ENCODE measurements at places on chromosomes 1 and 21.
A peak's percentile ranks its signal among the peaks of the same experiment; 100 is the strongest.

GRCh38 chr1:38616846-38617245 lies 242.7 kb downstream of the RRAGC start:
- no peak for DNase-seq

DNA sequence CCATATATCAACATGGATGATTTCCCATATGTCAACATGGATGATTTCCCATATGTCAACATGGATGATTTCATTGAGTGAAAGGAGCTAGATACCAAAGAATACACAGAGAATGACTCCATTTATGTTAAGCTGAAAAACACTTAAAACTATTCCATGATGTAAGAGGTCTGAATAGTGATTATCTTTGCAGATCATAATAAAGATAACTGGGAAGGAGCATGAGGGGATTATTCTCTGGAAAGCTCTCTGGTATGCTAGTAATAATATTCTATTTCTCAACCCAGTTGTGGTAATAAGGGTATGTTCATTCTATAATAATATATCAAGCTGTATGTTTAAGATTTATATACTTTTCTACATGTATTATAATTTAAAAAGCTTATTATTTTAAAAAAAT lies 14.1 kb downstream of the SYNJ1 start:
- DNase-seq, result no peak

- no peak for DNase-seq
Measured at GRCh38 chr1:173411835-173412742, 65.0 kb upstream of the PRDX6 start.

DNA sequence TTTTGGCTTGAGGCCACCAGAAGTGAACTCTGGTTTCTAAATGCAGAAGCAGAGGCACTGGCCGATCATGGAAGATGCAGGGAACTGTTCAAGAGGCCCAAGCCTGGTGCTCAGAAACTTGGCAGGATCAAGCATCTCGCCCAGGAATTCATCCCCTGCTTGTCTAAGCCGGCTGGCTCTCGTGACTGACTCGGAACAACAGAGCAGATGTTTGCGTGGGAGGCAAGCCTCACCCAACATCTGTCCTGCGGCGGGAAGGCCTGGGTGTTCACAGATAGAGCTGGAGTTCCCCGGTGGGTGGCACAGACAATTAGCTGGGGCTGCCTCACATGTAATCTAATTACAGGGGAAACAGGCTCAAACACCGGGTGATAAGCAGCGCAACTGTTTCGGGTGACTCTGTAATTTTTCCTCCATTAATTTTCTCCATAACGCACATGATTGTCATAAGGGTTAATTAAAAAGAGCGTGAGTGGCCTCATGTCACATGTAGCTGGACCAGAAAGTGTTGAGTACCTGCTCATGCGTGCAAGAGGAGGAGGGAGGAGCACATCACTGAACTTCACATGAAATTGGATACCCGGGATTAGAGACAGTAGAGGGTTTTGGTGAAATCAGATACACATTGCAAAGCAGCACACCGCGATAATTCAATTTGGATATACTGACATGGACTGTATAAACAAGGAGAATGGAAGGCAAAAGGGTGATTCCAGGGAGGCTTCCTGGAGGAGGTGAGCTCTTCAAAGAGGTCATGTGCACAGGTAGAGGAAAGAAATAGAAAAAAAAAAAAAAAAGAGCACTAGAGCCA lies 180.0 kb downstream of the ETS2 start:
- peak; percentile 91 for DNase-seq

DNA sequence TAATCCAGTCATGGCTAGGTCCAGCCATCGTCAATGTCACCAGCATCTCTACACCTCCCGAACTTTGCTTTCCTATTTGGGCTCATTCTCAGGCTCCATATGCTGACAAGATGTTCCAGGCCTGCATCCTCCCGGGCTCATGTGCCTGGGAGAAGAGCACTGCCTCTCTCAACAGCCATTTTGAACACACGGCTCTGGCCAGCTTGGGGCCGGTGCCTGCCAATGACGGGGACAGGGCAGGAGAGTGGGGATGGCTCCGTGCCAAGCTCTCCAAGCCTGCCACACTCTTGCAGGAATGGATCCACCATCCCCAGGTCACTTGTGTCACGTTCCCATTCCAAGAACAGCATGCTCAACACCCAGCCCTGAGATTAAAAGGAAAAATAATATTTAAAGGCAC lies 61.4 kb upstream of the PAX7 start:
- no peak for DNase-seq

DNA sequence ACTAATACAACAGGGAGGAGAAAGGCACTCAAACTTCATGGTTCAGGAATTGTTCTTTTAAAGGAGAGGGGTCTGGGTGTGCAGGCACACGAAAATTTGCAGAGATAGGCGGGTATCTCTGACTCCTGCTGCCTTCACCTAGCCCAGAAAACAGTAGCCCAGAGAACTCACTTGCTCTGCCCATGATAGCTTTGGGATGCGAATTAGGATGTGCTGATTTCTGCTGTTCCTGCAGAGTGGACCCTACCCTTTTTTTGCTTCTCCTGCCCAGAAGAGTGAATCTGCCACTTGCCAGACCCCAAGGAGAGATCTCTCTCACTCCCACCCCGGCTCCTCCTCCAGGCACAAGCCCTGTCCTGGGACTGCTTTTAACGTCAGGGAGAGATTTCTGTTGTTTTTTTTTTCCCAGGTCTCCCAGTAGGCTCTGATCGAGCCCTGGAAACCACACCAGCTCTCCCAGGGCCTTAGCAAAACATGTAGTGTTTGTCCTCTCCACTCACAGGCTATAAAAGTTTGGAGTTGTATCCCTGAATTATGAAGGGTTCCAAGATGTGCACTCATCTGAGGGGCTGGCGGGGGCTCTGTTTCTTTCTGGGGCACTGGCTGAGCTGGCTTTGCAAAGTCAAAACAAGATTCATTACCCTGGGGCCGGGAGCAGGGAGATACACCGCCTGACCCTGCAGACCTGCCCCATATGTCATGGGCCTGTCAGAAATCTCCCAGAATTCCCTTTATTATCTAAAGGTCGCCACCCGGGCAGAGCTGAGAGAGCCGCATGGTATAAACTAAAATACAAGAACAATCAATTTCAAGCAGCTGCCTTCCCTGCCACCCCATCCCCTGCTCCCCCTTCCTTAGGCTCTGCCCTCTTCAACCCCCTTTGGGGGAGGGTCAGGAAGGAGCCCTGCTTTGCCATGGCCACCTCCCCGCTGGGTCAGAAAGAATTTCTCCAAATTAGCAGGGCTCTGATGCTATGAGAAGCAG lies 17.9 kb downstream of the PLXNA2 start:
- no peak for DNase-seq

- DNase-seq, result no peak
Measured at GRCh38 chr1:106380772-106381171, 675.7 kb upstream of the PRMT6 start.

- peak; percentile 53 for DNase-seq
Measured at GRCh38 chr1:37676281-37677142, 15.8 kb upstream of the CDCA8 start.

- no peak for DNase-seq
Measured at GRCh38 chr1:74396462-74396861, 115.9 kb downstream of the LRRC53 start.

DNA sequence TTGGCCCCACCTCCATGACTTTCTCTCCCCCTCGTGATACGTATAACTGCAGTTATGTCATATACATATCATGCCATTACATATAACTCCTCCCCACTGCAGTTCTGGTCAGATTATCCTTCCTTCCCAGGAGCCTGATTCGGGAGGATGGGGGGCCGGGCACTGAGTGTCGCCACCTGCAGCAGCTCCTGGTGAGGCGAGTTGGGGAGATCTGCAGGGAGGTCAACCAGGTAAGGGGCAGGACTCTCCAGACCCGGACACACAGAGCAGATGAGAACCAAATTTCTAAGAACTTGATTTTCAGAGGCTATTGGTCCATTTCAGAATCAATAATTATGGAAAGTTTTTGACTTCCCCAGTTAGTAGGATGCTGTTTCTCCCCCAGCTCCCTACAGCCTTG lies 19.5 kb downstream of the HYI start:
- no peak for DNase-seq

- no peak for DNase-seq
Measured at GRCh38 chr21:17819877-17820229, 697 bp upstream of the C21orf91 start.

GRCh38 chr1:89974696-89975470 lies 20.0 kb upstream of the ZNF326 start:
- DNase-seq, result no peak

DNA sequence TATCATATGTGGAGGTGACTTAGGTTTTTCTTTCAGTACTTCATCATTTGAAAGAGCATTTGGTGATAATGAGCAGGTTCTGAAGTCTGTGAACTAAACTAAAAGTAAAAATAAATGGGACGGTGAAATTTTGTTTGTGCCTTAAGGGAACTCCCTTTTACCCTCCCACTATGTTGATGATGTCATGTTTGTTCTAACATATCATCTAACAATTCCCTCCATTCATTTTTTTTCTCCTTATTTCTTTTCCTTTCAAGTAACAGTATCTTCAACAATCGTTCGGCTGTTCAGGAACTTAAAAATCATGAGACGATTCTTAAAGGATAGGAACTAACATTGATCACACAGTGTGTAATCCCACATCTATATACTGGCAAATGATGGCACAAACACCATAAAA lies 30.0 kb upstream of the IRF2BP2 start:
- DNase-seq, result no peak

- peak; percentile 3 for DNase-seq
Measured at GRCh38 chr1:13864760-13865159, 164.8 kb downstream of the PRDM2 start.

GRCh38 chr1:168719306-168720111 lies 9.5 kb downstream of the DPT start:
- DNase-seq, result no peak

DNA sequence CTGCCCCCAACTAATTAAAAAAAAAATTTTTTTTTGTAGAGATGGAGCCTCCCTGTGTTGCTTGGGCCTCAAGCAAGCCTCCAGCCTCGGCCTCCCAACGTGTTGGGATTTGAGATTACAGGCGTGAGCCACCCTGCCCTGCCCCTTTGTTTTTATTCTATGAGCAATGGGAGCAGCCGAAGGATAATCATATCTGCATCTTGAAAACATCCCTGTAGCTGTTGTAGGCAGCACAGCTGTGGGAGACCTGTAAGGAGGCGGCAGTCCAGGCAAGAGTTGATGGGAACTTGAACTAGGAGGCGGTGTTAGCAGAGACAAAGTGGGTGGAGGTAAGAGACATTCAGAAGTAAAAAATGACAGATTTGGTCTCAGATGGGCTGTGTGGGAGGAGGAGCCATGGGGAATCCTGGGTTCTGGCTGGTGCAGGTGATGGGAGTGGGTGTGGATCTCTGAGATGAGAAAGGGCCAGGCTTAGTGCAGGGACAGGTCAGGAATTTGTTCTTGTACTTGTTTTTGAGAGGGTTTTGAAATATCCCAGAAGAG lies 31.3 kb downstream of the STUM start:
- DNase-seq, result no peak

DNA sequence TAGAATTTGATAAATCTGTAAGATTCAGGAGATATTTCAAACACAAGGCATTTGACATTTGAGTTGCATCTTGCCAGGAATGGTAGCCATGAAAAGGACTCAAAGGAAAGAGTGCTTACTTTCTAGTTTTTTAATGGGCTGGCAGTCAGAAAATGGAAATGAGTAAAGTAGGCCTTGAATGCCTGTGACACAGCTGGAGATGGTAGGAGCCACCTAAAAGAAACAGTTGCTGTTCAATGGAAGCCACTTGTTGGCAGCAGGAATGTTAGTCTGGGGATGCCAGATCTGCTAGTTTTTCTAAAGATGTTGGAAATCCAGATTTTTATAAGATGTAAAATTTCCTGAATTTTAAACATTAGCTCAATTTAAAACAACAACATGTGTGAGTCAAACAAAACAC lies 43.6 kb downstream of the CACHD1 start:
- DNase-seq, result no peak

DNA sequence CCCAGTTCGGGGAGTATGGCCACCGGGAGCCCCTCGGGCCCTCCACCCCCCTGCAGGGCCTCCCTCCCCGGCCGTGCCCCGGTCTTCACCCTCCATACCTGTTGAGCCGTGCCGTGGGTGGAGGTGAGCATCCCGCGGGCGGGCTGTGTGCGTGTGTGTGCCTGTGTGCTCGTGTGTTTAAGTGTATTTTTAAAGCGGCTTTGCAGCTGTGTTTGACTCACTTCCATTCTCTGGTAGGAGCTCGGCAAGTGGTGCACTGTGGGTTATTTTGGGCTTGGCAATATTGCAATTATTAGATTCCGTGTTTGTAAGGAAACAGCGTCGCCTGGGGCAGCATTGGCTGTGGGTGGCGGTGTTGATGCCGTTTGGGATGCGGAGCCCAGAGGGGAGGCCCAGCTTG lies 20.3 kb upstream of the PLCH2 start:
- DNase-seq, result no peak

DNA sequence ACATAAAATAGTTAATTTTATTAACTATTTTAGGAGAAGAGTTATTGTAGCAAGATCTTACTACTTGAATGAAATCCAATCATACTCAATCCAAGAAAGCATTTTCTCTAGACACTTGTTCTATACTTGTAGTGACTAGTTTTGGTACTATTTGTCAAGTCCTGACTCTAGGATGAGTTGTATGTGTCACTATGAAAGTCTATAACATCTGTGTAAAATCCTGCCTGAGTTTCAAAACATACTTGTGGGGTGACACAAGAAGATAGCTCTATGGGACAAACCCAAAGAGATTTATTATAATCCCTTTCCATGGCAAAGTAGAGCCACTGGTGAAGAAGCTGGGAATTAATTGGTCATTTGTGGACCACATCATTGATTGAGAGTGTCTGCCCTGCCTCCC lies 1042.2 kb upstream of the ADGRL4 start:
- DNase-seq, result no peak

GRCh38 chr1:7941437-7941793 lies 776 bp upstream of the TNFRSF9 start:
- DNase-seq, result no peak

GRCh38 chr21:42346866-42347600 lies 3.8 kb downstream of the TFF2 start:
- no peak for DNase-seq

DNA sequence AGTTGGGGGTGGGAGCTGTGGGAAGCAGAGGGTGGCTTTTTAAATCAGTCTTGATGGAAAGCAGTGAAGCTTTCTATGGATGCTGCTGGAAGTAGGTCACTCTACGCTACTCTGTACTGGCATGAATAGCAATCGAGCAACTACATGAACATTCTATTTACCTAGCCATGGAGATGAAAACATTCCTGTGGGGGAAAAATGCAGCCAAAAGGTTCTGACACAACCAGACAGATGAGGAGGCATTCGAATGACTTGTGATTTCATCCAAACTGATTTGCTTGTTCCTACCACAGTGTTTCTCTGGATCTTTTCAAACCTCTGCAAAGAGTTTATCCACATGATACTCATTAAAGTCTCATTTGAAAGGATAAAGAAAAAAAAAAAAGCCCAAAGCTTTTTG lies 95.0 kb downstream of the ASTN1 start:
- DNase-seq, result peak; percentile 24

DNA sequence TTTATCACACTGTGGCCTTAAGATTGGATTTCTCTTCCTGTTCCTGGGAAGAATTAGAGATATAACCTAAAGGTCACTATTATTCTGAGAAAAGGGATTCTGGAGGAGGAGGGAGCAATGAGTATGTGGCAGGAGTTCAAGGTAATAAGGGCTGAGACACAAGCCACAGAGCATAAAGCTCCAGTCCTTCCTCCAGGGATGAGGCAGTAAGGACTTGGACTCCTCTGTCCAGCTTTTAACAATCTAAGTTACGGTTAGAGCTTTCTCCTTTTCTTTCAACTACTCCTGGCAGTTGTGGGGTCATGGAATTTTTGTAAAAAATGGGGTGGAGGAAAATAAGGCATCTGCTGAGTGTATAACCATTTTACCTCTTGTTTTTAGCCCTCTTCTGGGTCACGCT lies at the start of gene HSD3B2:
Gene HSD3B2, plus strand, starts transcription at position 201 of the 400 bp plus-strand sequence. CDS start 270 bp downstream, outside the sequence.
- no peak for DNase-seq
